Naive B cell (primary cell): ENCODE measurements at places on chromosomes 6 and 20. TPM values are rescaled to one million over a fixed set of nuclear protein-coding genes. Genes with fewer than 3 reads are reported as not detected.

DNA sequence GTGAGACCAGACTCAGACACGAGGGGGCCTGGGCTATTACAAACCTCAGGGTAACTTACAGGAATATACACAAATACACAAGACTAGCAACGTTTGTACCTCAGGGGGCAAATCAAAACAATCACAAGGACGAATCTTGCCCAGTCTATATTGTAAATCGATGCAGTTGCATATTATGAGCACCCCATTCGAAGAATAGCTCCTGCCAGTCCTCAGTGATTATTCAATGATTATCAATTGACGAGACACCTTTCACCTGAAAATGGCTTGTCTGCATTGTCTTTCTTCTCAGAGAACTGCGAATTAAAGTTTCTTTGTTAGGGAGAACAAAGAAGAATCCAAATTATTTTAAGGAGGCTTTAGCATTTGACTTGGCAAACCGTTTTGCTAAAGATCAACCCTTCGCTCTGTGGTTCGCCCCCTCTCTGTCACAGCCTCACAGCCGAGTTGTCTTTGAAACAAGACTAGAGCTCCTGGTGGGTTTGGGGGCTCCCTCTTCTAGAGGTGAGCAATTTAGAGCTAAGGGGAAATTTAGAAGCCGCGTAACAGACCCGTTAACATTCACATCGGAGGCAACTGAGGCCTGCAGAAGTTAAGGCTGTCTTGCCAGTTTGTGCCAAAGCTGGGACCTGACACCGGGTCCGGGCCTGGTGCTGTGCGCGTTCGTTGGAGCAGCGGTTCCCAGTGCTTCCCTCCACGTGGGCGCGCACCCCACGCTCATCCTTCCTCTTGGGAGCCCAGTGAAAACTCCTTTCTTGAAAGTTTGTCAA is 24.9 kb upstream of the MAP3K7 start:
- no peak for DNase-seq
- peaks cover 16% of the 10 kb centered on the region for H3K4me1 ChIP-seq
- H3K27me3 ChIP-seq = peaks cover 52% of the 10 kb centered on the region
- no peaks in the 10 kb centered on the region for H3K36me3 ChIP-seq

The TMEM170B gene
- polyA plus RNA-seq = 2.4 TPM

- H3K27ac ChIP-seq = no peak overlapping the region
- DNase-seq = no peak
- no peaks in the 10 kb centered on the region for H3K4me1 ChIP-seq
- no peaks in the 10 kb centered on the region for H3K36me3 ChIP-seq
- H3K4me3 ChIP-seq = no peak overlapping the region
These were observed 25.7 kb downstream of the RIMS4 start for GRCh38 chr20:44784688-44785087.

- H3K4me3 ChIP-seq = no peak overlapping the region
- H3K27ac ChIP-seq = no peak overlapping the region
- H3K4me1 ChIP-seq = peaks cover 30% of the 10 kb centered on the region
- H3K36me3 ChIP-seq = no peaks in the 10 kb centered on the region
- DNase-seq = no peak
- H3K27me3 ChIP-seq = no peaks in the 10 kb centered on the region
These were observed 42.7 kb upstream of the EZR start for GRCh38 chr6:158861686-158862381.

DNA sequence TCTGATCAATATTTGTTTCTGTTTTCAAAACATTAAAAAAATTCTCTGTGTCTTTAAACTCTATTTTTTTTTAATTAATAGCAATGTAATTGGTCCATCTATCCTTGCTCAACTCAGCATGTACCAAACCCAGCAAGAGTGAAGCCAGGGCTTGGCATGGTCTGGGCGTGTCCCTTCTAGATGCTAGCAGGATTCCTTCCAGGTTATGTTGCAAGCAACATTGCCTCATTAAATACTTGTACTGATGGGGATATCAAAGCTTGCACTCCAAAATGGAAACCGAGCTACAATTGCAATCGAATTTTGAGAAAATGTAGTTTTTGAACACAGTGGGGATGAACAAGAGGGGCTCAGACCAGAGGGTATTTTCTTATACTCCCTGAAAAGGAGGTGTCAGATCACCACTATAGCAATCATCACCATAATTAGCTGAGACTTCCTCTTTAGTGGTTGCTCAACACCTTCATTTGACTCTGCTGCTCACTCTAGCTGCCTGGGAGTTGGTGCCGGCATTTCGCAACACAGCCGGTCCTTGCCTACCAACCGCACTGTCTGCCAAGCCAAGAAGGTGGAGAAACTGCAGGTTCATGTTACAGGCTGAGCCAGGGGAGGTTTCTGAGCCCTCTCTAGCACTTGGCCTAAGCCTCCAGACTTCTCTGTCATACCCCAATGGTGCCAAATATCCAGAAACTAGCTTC is 67.8 kb upstream of the RALGAPA2 start:
- H3K36me3 ChIP-seq = no peaks in the 10 kb centered on the region
- no peak overlapping the region for H3K4me3 ChIP-seq
- H3K4me1 ChIP-seq = peaks cover 3% of the 10 kb centered on the region
- no peak for DNase-seq
- peaks cover 19% of the 10 kb centered on the region for H3K27me3 ChIP-seq

DNA sequence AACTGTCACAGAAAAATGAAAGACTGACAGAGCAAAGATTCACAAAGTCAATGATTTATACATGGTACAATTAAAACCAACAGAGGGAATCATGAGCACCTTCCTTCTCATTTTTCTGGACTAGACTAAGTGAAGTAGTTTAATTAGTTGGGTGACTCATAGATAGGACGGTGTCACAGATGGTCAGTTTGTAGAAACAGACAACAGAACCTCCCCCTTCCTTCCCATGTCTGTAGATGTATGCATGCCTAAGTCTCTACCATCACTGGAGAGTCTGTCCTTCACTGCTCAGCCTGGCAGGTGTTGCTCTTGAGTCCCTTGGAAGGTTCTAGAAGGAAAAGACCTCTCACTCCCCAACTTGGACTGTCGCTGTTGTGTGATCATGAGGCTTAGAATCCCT is 75.4 kb upstream of the EEF1E1 start:
- peaks cover 36% of the 10 kb centered on the region for H3K27me3 ChIP-seq
- no peak overlapping the region for H3K27ac ChIP-seq
- no peak overlapping the region for H3K4me3 ChIP-seq
- no peaks in the 10 kb centered on the region for H3K36me3 ChIP-seq
- no peaks in the 10 kb centered on the region for H3K4me1 ChIP-seq
- DNase-seq = no peak
